Spleen (tissue), 13 donors: ENCODE measurements at places on chromosomes 13 and 19. TPM values are rescaled to one million over a fixed set of nuclear protein-coding genes. Genes with fewer than 3 reads are reported as not detected.

Gene GAPDHS
- polyA plus RNA-seq: 0.14 TPM

Gene ZNF780B
- 8.6 TPM for polyA plus RNA-seq

Gene ZNF529
- 9.9 TPM for polyA plus RNA-seq

Gene PDX1
- not detected for polyA plus RNA-seq

Gene CDC42EP5
- polyA plus RNA-seq: 15.9 TPM

Gene NAT14
- polyA plus RNA-seq: 15.5 TPM

Gene DLEU7
- 0.58 TPM for polyA plus RNA-seq

Gene PDS5B
- 8.1 TPM for polyA plus RNA-seq

- peaks cover 3% of the 10 kb centered on the region for H3K36me3 ChIP-seq
- H3K4me3 ChIP-seq: no peak overlapping the region
- H3K4me1 ChIP-seq: peaks cover 92% of the 10 kb centered on the region
- DNase-seq: no peak
These were observed 34.7 kb downstream of the TSSK6 start for GRCh38 chr19:19480688-19481087.

DNA sequence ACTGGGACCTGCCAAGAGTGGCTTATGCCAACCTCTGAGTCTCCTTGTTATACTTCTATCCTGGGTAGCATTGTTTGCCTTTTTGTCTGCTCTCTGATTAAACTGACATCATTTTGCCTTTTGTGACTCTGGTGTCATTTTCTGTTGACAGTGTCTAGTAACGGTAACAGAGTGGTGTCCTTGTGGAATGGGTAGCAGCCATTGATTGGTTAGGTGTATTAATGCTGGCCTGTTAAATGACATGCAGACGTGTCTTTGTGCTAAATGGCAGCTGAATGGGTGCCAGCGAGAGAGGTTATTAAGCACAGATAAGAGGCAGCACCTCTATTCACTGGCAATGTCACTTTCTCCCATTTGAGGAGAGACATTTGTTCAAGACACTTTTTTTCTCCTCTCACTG lies 1289.4 kb downstream of the PCDH9 start:
- H3K27me3 ChIP-seq: no peaks in the 10 kb centered on the region
- H3K36me3 ChIP-seq: no peaks in the 10 kb centered on the region
- no peak overlapping the region for H3K27ac ChIP-seq
- no peak for DNase-seq
- no peak overlapping the region for H3K4me3 ChIP-seq

DNA sequence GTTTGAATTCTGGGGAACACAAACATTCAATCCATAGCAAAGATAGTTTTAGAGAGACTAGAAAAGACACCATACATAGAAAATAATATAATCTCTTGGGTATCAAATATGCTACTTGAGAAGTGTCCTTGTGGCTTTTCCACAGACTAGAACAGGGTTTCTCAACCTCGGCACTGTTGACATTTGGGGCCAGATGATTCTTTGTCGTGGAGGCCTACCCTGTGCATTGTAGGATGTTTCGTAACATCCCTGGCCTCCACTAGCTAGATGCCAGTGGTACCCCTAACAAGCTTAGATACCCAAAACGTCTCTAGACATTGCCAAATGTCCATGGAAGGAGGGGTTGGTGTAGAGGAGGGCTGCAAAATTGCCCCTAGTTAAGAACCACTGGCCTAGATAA lies 2.2 kb upstream of the ESD start:
- no peak for DNase-seq
- H3K36me3 ChIP-seq: no peaks in the 10 kb centered on the region
- H3K4me1 ChIP-seq: peaks cover 32% of the 10 kb centered on the region
- H3K27me3 ChIP-seq: no peaks in the 10 kb centered on the region
- H3K27ac ChIP-seq: no peak overlapping the region

GRCh38 chr13:99282264-99283231 lies 24.4 kb upstream of the GPR18 start:
- no peaks in the 10 kb centered on the region for H3K36me3 ChIP-seq
- peaks cover 100% of the 10 kb centered on the region for H3K4me1 ChIP-seq

DNA sequence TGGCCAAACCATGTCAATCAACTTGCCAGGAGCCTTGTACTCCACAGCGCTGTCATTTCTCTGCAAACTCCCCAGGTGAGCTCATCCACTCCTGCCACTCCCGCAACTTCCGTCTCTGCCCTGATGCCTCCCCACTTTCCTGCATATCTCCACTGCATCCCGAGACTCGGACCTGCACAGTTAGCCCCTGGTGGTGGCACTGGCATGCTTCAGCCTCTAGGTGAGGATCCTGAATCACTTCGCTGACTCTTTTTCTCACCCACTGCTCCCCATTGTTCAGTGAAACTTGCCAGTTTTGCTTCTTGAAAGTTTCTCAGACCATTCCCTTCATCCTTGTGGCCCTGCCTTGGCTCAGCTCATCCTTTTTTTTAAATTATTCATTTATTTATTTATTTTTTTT lies 3.4 kb upstream of the CTU1 start:
- no peaks in the 10 kb centered on the region for H3K27me3 ChIP-seq
- peaks cover 10% of the 10 kb centered on the region for H3K4me1 ChIP-seq
- no peak for DNase-seq
- no peak overlapping the region for H3K4me3 ChIP-seq

GRCh38 chr13:103772576-103772975 lies 706.4 kb upstream of the SLC10A2 start:
- no peak overlapping the region for H3K27ac ChIP-seq
- no peaks in the 10 kb centered on the region for H3K4me1 ChIP-seq
- no peaks in the 10 kb centered on the region for H3K27me3 ChIP-seq
- no peak for DNase-seq

- no peaks in the 10 kb centered on the region for H3K36me3 ChIP-seq
- peak; percentile 85 for DNase-seq
- H3K4me1 ChIP-seq: no peaks in the 10 kb centered on the region
- H3K4me3 ChIP-seq: peak overlapping the region; percentile 85
These were observed 1.8 kb downstream of the DACH1 start for GRCh38 chr13:71864986-71865873.

DNA sequence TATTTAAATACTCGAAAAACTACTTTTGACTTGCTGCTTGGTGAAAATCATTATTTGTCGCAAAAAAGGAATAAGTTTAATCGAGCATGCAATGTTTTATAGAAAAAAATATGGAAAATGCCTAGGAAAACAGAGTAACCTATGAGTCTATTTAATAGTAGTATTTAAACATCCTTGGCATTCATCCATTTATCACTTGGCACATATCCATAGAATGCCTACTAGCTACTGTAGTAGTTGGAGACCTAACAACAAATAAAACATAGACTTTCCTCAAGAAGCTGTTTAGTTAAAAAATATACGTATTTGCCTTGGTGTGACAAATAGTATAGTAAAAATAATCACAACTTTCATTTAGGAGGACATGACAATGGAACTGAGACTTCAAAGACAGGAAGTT lies 302.1 kb downstream of the DIAPH3 start:
- H3K36me3 ChIP-seq: no peaks in the 10 kb centered on the region
- no peak overlapping the region for H3K4me3 ChIP-seq
- H3K27ac ChIP-seq: no peak overlapping the region
- DNase-seq: no peak
- H3K4me1 ChIP-seq: no peaks in the 10 kb centered on the region
- H3K27me3 ChIP-seq: no peaks in the 10 kb centered on the region

DNA sequence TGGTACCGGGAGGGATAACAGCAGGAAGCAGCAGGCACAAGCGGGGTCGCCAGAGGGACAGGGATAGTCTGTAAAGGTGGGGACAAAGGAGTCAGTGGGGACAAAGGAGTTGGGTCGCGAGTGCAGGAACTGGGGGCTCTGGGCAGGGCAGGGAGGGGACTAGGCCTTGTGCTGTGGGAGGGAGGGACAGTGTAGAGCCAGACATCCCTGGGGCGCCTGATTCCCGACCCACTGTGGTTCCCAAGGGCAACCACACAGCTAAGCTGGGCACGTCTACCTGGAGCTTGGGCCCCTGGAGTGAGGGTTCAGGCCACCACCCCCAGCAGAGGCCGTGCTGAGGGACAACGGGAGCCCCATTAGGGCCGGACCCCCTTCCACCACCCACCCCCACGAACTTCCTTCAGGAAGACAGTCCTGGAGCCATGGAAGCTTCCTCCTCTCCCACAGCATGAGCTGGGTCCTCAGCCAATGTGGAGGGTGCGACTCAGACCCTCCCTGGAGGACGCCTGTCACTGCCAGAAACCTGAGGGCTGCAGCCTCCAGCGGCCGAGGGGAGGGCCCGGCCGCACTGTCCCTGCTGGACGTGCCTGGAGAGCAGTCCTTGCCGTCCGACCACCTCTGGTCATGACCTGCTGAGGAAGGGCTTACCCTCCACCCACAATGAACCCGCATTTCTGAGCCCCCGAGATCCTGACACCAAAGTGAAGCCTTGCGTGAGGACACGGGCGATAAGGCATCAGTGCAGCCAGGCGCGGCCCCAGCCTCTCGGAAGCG lies 77.9 kb downstream of the SPACA7 start:
- H3K4me3 ChIP-seq: no peak overlapping the region
- H3K27ac ChIP-seq: no peak overlapping the region
- H3K36me3 ChIP-seq: no peaks in the 10 kb centered on the region
- peaks cover 4% of the 10 kb centered on the region for H3K27me3 ChIP-seq

GRCh38 chr19:996051-996838 lies 4.0 kb upstream of the GRIN3B start:
- H3K4me1 ChIP-seq: peaks cover 23% of the 10 kb centered on the region
- peaks cover 42% of the 10 kb centered on the region for H3K27me3 ChIP-seq

- H3K27me3 ChIP-seq: no peaks in the 10 kb centered on the region
- no peaks in the 10 kb centered on the region for H3K36me3 ChIP-seq
- peak; percentile 80 for DNase-seq
- peaks cover under 1% of the 10 kb centered on the region for H3K4me1 ChIP-seq
- no peak overlapping the region for H3K27ac ChIP-seq
- peak overlapping the region; percentile 4 for H3K4me3 ChIP-seq
These were observed 22.5 kb upstream of the NFIC start for GRCh38 chr19:3343619-3344502.

DNA sequence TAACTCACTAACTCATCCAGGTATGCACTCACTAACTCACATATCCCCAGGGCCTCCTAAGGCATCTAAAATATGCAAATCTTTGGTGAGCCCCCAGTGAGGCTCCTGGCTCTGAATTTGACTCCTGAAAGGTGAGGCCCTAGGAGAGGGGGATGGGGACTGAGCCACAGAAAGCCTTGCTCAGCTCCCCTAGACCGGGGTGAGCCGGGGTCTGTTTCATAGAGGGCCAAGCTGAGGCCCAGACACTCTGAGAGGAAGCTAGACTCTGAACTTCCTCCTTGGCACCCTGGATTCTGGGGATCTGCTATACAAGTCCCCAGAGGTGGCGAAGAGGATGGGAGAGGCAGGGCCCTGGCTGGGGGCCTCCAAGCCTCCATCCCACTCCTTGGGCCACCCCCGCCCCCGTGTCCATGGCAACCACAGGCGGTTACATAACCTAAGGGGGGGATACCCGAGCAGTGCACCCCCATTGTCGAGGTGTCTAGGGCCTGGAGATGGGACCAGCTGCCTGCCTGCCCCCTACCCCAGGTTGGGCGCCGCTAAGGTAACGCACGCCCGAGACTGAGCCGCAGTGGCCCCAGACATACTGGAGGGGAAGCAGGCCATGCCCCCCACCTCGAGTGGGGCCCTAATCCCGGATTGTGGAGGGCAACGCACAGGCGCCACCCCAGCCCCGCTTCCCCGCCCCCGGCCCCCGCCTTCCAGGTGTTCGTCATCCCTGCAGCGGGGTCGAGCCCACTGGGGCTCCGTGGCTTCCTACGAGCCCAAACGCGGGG lies 646 bp downstream of the ABHD8 start:
- H3K4me3 ChIP-seq: peak overlapping the region; percentile 50
- H3K4me1 ChIP-seq: peaks cover 44% of the 10 kb centered on the region
- peaks cover 7% of the 10 kb centered on the region for H3K36me3 ChIP-seq

- DNase-seq: no peak
- no peaks in the 10 kb centered on the region for H3K36me3 ChIP-seq
- no peak overlapping the region for H3K27ac ChIP-seq
- no peak overlapping the region for H3K4me3 ChIP-seq
- no peaks in the 10 kb centered on the region for H3K4me1 ChIP-seq
These were observed 115.9 kb downstream of the TSHZ3 start for GRCh38 chr19:31233295-31233800.

DNA sequence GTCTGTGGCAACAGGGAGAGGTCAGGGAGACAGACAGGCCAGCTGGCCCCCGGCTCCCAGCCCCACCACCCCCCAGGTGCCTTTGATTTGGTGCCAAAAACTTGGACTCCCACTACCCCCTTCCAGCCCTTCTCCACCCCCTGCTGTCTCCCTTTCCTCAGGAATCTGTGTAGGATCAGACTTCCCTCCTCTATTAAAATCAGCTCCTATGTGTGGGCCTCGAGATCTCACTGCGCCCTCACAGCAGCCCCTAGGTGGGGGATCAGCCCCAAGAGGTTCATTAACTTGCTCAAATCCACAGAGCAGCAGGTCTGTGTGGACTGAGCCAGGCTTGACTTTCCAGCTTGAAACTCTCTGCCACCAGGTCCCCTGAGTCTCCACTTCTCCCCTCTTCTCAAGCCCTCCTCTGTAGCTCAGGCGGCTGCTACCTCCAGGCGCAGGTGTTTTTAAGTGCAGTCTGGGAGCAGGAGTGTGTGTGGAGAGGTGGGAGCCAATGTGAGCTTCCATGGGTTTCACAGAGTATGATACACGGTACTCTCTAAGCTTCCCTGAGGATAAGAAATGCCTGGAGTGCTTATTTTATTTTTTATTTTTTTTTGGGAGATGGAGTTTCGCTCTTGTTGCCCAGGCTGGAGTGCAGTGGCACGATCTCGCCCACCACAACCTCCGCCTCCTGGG lies 1.7 kb downstream of the GAPDHS start:
- peaks cover 71% of the 10 kb centered on the region for H3K27me3 ChIP-seq
- DNase-seq: no peak
- H3K4me1 ChIP-seq: peaks cover 4% of the 10 kb centered on the region
- H3K4me3 ChIP-seq: no peak overlapping the region

GRCh38 chr13:98822225-98822606 lies 69.7 kb upstream of the SLC15A1 start:
- H3K27me3 ChIP-seq: no peaks in the 10 kb centered on the region
- no peak overlapping the region for H3K4me3 ChIP-seq
- DNase-seq: no peak
- H3K36me3 ChIP-seq: no peaks in the 10 kb centered on the region
- peak overlapping the region; percentile 15 for H3K27ac ChIP-seq

DNA sequence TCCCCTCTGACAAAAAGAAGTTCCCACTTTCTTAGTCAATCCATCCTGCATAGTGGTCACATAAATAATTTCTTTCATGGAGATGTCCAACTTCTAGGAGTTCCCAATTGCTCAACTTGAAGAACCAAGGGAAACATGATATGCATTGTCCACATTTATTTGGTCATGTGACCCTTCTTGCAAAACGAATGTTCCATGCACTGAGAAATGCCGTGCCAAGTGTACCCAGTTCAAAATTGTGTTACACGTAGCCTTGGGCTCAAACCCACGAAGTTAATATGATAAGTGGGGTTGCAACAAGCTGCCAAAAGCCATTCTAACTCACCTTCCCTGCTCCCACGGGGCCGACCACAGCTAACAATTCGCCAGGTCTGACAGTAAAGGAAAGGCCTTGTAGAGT lies 113.1 kb downstream of the ABCC4 start:
- H3K27me3 ChIP-seq: no peaks in the 10 kb centered on the region
- peaks cover 27% of the 10 kb centered on the region for H3K4me1 ChIP-seq
- no peaks in the 10 kb centered on the region for H3K36me3 ChIP-seq
- H3K27ac ChIP-seq: no peak overlapping the region
- DNase-seq: no peak

- no peaks in the 10 kb centered on the region for H3K36me3 ChIP-seq
- H3K27me3 ChIP-seq: no peaks in the 10 kb centered on the region
- no peak overlapping the region for H3K4me3 ChIP-seq
- H3K27ac ChIP-seq: no peak overlapping the region
- no peaks in the 10 kb centered on the region for H3K4me1 ChIP-seq
These were observed 49.3 kb upstream of the FREM2 start for GRCh38 chr13:38637576-38637975.

- no peak overlapping the region for H3K27ac ChIP-seq
- no peak overlapping the region for H3K4me3 ChIP-seq
- peaks cover 52% of the 10 kb centered on the region for H3K36me3 ChIP-seq
- H3K4me1 ChIP-seq: no peaks in the 10 kb centered on the region
These were observed 17.7 kb downstream of the TMEM161A start for GRCh38 chr19:19120308-19121231.
